Osteocyte (in vitro differentiated cells): ENCODE measurements at places on chromosomes 12 and 14. TPM values are rescaled to one million over a fixed set of nuclear protein-coding genes. Genes with fewer than 3 reads are reported as not detected.

- H3K4me1 ChIP-seq = peaks cover 44% of the 10 kb centered on the region
- peak overlapping the region; percentile 91 for H3K27ac ChIP-seq
- peak overlapping the region; percentile 64 for H3K4me3 ChIP-seq
- no peaks in the 10 kb centered on the region for H3K27me3 ChIP-seq
Measured at GRCh38 chr14:77580964-77581505, 35.4 kb downstream of the SPTLC2 start.

GRCh38 chr12:104354167-104354867 lies 50.8 kb downstream of the EID3 start:
- no peaks in the 10 kb centered on the region for H3K27me3 ChIP-seq
- DNase-seq = peak; percentile 13
- no peaks in the 10 kb centered on the region for H3K4me1 ChIP-seq

GRCh38 chr12:65367396-65367795 lies 88.9 kb downstream of the MSRB3 start:
- no peak for DNase-seq
- H3K4me1 ChIP-seq = peaks cover 18% of the 10 kb centered on the region
- H3K36me3 ChIP-seq = peaks cover 7% of the 10 kb centered on the region
- no peaks in the 10 kb centered on the region for H3K27me3 ChIP-seq
- no peak overlapping the region for H3K27ac ChIP-seq
- H3K4me3 ChIP-seq = no peak overlapping the region

GRCh38 chr12:30968211-30968610 lies 41.7 kb downstream of the TSPAN11 start:
- no peak overlapping the region for H3K27ac ChIP-seq
- no peaks in the 10 kb centered on the region for H3K36me3 ChIP-seq
- DNase-seq = no peak
- no peak overlapping the region for H3K4me3 ChIP-seq
- H3K4me1 ChIP-seq = peaks cover 15% of the 10 kb centered on the region

- H3K4me3 ChIP-seq = no peak overlapping the region
- no peak for DNase-seq
- peaks cover 5% of the 10 kb centered on the region for H3K27me3 ChIP-seq
- H3K27ac ChIP-seq = no peak overlapping the region
- H3K36me3 ChIP-seq = peaks cover 8% of the 10 kb centered on the region
Measured at GRCh38 chr12:113835433-113835832, 130.7 kb downstream of the RBM19 start.

GRCh38 chr12:22624548-22624869 lies 462 bp upstream of the ETNK1 start:
- peak overlapping the region; percentile 88 for H3K4me3 ChIP-seq
- no peaks in the 10 kb centered on the region for H3K36me3 ChIP-seq
- DNase-seq = no peak
- H3K27me3 ChIP-seq = peaks cover 10% of the 10 kb centered on the region

Gene KCNMB4
- total RNA-seq = 1.1 and 1.5 TPM in 2 replicates

Gene ESRRB
- total RNA-seq = not detected in 2 replicates

Gene FRMD6
- 124 and 129 TPM in 2 replicates for total RNA-seq
